Stomach (tissue), 19 donors: ENCODE measurements at places on chromosomes 2 and 18. TPM values are rescaled to one million over a fixed set of nuclear protein-coding genes. Genes with fewer than 3 reads are reported as not detected.
A peak's percentile ranks its signal among the peaks of the same experiment; 100 is the strongest.

DNA sequence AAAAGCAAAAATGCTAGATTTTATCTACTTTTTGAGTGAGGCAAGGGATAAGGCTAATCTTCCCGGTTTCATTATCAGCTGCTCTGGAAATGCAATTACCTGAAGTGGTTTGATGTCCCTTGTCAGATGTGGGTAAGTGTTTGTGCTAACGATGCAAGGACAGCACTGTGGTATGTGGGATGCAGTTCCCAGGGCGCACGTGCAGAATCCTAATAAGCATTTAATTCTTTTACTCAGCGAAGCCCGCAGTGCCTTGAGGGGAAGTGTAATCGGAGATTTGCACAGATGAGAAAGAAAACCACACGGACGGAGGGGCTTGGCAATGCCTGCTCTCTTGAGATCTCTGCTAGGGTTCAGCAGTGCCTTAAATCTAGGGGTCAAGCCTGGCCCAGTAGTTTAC is 108.5 kb upstream of the LYPD6 start:
- no peak for DNase-seq

- no peak for DNase-seq
Observed at GRCh38 chr2:12070581-12070980, 324.1 kb downstream of the LPIN1 start.

- DNase-seq = no peak
Observed at GRCh38 chr2:212357606-212358005, 181.0 kb downstream of the ERBB4 start.

DNA sequence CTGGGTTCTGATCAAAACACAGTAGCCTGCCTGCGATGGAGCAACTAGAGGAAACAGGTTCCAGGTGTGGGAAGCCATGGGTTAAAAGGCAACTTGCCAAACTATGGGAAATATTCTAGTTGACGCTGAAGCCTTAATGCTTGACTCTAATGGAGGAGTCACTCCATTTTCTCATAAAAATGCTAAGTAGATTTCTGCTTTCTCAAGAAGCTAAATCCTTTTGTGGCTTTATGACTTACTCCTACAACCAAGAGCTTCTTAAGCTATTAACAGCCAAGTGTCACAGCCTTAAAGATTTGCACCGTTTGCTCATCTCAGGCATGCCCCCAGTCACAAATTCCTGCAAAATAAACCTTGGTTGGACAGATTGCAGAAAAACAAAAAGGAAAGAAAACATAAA is 25.2 kb downstream of the ANKRD44 start:
- DNase-seq = no peak

GRCh38 chr2:12116228-12116750 is 369.9 kb downstream of the LPIN1 start:
- DNase-seq = no peak

The PRKAG3 gene
- not detected for total RNA-seq

GRCh38 chr2:165410276-165410675 is 59.2 kb upstream of the CSRNP3 start:
- no peak for DNase-seq

The CPLX4 gene
- not detected for total RNA-seq

DNA sequence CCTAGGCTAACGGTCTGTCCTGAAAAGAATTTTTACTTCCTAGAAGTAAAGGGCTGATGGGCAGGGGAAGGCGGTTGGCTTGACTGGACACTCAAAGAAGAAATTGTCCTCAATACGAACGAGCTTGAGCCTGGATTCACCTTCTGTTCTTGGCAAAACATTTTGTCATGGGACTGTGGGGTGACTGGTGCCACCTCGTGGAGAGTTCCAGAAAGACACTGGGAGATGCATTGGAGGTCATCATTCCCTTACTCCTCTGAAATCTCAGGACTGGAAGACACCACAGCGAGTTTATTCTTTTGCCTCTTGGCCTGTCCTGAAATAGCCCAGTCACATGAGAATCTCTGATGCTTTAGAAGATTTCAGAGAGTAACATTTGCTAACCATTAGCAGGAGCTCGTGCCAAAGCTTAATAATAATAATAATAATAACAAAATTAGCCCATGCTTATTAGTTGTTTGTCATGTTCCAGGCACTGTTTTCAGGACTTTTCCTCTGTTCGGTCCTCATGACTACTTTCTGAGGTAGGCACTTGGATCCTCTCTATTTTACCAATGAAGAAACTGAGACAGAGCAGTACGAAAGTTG is 44.5 kb downstream of the TMEM182 start:
- peak; percentile 72 for DNase-seq

DNA sequence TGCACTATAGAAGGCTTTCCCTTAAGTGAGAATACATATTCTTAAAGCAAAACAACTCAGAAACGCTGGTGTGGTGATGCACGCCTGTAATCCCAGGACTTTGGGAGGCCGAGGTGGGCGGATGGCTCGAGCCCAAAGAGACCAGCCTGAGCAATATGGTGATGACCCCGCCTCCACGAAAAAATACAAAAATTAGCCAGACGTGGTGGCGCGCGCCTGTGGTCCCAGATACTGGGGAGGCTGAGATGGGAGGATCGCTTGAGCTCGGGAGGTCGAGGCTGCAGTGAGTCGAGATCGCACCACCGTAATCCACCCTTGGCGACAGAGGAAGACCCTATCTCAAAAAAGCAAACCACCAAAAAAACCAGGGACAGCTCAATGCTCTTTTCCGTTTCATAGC is 750 bp upstream of the CCDC150 start:
- no peak for DNase-seq
